ENCODE measurements at places on chromosomes 3 and 15.

GRCh38 chr15:63071288-63071909 lies 28.9 kb downstream of the TPM1 start:
- DNase-seq = no peak

- DNase-seq = no peak
Measured at GRCh38 chr3:104909721-104910120, 457.0 kb upstream of the ALCAM start.

- DNase-seq = no peak
Measured at GRCh38 chr15:43312378-43312777, 18.0 kb downstream of the LCMT2 start.

- DNase-seq = no peak
Measured at GRCh38 chr3:126415661-126416591, 21.2 kb downstream of the CFAP100 start.

DNA sequence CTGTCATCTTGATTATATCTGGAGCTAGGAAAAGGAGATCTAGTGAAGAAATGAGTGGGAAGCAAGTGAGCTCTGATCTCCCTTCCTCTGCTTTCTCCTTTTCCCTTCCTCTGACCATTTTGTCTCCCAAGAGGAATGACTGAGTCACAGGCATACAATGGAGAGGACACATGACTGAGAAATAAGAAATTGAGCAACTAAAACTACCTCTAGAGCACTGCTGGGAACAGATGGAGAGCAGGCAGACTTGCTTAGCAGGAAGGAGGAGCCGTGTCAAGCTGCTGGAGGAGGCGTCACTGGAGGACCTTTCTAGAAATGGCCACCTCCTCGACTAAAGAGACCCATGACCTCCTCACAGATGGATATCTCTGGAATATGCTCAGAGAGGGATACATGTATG lies 66.9 kb upstream of the MYO5C start:
- DNase-seq = no peak

- DNase-seq = no peak
Measured at GRCh38 chr3:180142041-180142440, 105.3 kb upstream of the PEX5L start.

- DNase-seq = no peak
Measured at GRCh38 chr3:41690766-41691563, 270.9 kb downstream of the ULK4 start.

GRCh38 chr15:100694381-100695021 lies 92.1 kb downstream of the ASB7 start:
- no peak for DNase-seq

- DNase-seq = no peak
Measured at GRCh38 chr3:61571516-61572336, 10.4 kb downstream of the PTPRG start.

DNA sequence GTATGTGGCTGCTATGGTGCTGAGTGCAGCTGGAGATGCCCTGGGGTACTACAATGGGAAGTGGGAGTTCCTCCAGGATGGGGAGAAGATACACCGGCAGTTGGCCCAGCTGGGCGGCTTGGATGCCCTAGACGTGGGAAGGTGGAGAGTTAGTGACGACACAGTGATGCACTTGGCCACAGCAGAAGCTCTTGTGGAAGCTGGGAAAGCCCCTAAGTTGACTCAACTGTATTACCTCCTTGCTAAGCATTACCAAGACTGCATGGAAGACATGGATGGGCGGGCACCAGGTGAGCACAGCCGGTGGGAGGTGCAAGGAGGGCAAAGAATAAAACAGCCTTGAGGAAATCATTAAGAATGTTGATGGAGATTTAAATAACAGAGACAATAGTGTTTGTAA lies 2.9 kb downstream of the ADPRH start:
- no peak for DNase-seq

DNA sequence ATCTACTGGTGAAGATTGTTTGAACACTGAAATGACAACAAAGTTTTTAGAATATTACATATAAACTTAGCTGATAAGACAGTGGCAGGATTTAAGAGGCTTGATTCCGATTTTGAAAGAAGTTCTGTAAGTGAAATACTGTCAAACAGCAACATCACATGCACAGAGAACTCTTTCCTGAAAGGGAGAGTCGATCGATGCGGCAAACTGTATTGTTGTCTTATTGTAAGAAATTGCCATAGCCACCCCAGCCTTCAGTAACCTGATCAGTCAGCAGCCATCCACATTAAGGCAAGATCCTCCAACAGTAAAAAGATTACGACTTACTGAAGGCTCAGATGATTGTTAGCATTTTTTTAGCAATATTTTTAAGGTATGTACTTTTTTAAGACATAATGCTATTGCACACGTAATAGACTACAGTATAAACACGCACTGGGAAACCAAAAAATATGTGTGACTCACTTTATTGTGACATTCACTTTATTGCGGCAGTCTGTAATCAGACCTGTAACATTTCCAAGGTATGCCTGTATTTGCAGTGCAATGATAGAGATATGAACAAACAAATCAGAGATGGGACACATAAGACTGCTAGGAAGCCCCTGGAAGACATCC lies 225.6 kb upstream of the UBE2E1 start:
- no peak for DNase-seq

DNA sequence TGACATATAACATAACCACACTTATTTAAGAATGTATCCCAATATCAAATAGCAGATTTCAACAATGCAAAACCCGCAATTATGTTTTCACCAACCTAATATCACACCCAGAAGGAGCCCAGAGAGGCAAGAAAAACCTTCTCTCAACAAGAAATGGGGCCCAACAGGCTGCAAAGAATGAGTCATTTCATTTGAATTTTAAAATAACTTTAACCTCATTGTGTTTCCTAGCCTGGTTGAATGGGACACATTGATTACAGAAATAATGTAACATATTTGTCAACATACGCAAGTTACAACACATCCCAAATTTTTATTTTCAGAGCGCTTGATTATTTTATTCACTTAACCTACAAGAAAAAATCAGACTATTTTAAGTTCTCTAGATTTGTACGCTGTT lies 365.1 kb upstream of the SLCO3A1 start:
- DNase-seq = no peak

GRCh38 chr3:12992629-12993516 lies 80.4 kb downstream of the IQSEC1 start:
- DNase-seq = no peak

DNA sequence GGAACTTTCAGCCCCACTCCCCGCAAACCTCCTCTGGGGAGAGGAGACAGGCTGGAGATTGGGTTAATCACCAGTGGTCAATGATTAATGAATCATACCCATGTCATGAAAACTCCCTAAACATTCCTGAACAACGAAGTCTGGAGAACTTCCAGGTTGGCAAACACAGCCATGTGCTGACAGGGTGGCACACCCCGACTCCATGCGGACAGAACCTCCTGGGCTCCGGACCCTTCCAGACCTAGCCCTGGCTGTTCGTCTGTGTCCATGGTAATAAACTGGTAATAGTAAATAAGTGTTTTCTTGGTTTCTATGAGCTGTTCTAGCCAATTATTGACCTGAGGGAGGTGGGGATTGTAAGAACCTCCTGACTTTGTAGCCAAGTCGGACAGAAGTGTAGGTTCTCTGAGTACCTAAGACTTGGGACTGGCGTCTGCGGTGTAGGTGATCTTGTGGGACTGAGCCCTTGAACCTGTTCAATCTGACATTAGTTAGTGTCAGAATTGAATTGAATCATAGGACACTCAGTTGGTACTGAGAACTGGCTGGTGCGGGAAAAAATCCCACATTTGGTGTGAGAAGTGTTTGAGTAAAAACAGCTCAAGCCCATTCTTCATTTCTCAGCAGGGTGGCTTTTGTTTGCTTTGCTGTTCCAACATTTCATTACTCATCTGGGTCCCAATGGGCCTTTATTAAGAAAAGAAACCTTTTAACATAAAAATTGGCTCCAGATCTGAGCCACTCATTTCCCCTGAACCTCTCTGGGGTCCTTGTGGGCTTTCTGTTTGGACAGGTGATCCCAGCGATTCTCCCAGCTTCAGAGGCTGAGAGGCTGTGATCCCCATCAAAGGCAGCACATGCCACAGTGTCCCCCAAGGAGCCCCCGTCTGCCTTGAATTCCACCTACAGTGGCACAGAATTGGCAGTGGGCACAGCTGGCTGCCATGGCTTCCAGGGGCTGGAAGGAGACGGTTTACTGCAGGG lies 151.0 kb downstream of the TJP1 start:
- DNase-seq = no peak

DNA sequence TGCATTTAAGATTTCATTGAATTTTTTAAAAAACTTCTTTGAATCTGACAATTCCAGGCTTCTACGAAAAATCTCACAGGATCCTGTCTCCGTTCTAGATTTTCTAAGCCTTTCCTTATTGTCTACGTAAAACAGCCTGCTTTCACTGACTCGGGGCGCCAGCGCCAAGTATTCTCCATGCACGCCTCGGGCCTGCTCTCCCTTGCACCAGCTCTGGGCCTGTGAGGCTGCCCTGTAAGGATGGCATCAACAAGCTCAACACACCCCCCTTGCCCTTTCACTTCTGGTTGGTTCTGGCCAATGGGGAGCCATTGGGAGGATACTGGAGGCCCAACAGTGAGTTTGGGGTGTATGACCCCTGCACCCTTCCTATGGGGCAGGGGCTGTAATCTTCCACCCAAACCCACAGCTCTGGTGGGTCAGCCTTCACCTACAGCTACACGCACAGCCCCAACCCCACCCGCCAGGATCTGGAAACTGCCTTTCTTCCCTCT lies 47.8 kb downstream of the SLC41A3 start:
- no peak for DNase-seq

DNA sequence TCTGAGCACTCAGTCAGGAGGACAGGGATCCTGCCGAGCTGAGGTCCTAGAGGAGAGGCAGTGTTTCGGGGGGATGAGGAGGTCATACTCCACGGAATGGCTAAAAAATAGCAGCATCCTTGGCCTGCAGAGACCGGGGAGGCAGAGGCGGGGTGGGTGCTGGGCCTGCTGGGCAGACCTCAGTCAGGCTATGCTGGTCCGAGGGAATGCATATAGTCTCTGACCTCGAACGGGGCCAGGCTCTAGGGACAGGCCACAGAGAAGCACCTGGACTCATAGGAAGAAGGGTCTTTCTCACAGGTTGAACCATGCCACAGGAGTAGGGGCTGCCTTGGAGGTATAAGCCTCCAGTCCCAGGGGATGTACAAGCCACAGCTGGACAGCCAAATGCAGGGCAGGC lies 14.0 kb upstream of the SKIC8 start:
- DNase-seq = no peak

DNA sequence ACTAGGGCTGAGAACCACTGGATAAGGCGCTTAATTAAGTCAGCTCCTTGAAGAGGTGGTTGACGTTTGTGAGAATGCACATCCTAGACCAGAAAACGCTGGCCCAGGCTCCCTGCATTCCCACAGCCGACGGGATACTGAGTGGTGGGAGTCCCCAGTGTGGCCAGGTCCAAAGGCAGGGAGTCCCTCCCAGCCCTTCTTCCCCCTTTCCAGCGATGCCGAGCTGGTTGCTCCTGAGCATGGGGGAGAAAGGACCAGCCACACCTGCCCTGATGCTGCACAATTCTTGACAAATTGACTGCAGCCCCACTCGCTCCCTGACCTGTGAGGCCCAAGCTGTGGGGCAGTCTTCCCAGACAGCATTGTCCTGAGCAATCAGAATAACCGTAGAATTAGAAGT lies 79.5 kb upstream of the PXYLP1 start:
- no peak for DNase-seq

GRCh38 chr3:74304424-74304823 lies 310.0 kb downstream of the CNTN3 start:
- no peak for DNase-seq

DNA sequence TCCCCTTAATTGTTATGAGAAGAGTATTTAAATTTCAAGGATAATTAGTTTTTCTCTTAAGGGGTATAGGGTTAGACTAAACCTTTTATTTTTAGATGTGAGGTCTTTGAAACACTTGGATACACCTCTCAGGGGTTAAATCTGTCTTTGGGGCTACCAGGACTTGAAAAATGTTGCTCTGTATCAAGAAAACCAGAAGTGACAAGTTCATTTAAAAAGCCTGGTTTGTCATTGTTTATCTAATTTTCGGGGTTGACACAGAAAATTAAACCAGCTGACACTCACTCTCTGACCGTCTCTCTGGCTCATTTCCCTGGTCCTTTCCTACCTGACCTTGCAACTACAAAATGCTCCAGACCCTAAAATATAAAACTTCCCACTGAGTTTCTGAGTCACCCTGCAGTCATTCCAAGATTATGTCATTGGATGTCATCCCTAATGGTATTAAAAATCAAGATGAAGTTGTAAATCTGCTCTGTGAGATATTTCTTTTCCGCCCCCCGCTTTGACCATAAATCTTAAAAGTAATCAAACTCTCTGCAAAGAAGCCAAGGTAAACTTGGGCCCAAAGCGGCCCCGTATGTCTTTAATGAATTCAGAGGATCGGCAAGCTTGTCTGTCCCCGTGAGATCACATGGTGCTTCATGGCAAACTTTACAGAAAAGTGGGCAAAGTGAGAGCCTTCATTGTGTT lies 32.9 kb upstream of the SKOR1 start:
- DNase-seq = no peak

GRCh38 chr15:69117431-69117871 lies 43.0 kb upstream of the GLCE start:
- no peak for DNase-seq

DNA sequence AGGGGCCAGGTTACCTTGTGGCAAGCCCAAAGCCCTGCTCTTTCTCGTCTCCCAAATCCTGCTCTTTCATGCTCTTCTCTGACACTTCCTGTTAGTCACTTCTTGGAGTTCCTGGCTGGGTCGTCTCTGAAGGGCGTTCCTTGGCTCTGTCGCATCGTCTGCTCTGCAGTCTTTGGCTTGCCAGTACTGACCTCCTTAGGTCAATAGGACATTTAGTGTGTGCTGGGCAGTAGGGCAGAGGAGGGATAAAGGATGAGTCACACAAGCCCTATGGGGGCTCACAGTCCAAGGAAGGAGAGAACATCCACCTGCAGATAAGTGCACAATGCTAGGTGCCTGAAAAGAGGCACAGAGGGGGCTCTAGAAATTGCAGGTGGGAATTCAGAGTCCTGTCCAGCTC lies 87.5 kb downstream of the FAM43A start:
- DNase-seq = no peak

GRCh38 chr3:64559588-64559987 lies 128.2 kb downstream of the ADAMTS9 start:
- no peak for DNase-seq

- DNase-seq = no peak
Measured at GRCh38 chr3:4950948-4951347, 28.3 kb upstream of the BHLHE40 start.

- DNase-seq = no peak
Measured at GRCh38 chr15:83998486-83998885, 237.1 kb upstream of the GOLGA6L4 start.

DNA sequence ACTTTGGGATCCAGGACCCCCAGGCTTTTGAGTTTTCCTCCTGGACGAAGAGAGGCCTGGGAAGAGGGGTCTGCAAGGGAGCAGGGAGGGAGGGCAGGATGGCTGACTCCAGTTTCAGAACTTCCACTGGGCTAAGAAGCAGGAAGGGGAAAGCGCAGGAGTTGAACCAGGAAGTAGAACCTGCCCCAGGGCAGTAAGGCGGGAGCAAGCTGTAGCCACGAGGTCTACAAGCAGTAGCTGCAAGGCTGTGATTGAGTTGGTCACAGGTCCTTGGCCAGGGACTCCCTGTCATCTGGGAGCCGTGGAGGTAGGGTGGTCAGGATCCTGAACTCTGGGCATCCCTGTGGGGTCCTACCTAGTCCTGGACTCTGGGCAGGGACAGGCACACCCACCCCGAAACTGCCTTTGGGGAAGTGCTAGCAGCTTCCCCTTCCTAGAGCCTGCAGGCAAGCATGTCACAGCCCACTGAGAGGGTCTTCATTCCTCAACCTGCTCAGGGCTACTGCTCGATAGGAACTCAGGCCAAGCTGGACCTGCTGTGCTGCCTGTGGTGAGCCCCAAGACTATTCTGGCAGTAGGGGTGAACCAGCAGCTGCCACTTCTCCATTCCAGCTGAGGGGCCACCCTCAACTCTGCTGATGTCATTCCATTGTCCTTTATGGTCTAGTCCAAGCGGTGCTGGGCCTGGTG lies 5.8 kb upstream of the GNAI2 start:
- no peak for DNase-seq

Measured in stimulated activated naive CD4-positive, alpha-beta T cell (primary cell).